ENCODE measurements at places on chromosomes 3 and 15.

GRCh38 chr3:138461246-138461645, 26.8 kb downstream of the ESYT3 start:
- no peak for DNase-seq

GRCh38 chr3:122961146-122961545, 66.4 kb downstream of the SEMA5B start:
- no peak for DNase-seq

- DNase-seq = no peak
These were observed 12.5 kb downstream of the LSAMP start for GRCh38 chr3:116432795-116433194.

- no peak for DNase-seq
These were observed 434.9 kb upstream of the THRB start for GRCh38 chr3:24929521-24929920.

DNA sequence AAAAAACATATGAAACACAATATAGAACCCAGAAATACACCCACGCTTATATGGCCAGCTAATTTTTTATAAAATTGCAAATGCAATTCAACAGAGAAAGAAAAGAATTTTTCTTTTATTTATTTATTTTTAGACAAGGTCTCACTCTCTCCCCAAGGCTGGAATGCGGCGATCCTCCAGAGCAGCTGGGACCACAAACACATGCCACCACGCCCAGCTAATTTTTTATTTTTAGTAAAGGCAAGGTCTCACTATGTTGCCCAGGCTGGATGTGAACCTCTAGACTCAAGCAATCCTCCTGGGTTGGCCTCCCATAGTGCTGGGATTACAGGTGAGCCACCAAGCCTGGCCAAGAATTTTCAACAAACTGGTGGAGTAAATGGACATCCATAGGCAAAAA, 117.9 kb downstream of the SCAPER start:
- no peak for DNase-seq

DNA sequence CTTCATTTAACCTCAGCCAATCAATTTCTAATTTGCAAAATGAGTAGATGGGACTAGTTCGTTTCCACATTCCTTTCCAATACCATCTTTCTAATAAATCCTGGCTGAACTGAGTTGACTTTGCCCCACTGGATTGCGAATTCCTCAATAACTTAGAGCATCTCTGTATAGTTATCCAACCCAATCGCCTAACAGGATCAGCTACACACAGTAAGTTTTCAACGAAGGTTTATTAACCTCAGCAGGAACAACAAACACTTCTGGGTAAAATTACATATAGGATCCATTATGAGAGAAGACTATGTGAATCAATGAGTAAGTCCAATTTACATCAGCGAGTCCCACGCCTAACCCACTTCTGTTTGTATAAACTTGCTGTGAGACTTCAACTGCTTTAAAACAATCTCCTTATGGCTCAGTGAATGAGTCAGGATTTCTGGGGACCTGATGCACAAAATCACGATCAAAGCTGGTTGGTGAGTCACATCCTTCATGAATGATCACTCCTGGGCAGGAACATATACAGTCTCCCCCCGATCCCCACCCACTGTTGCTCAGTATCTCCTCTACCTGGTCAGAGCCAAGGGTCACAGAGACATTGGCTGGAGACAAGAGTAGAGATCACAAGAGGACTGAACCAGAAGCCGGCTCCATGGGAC, 142.8 kb downstream of the EDEM1 start:
- no peak for DNase-seq

GRCh38 chr3:139620438-139620837, 57.3 kb downstream of the NMNAT3 start:
- DNase-seq = no peak

DNA sequence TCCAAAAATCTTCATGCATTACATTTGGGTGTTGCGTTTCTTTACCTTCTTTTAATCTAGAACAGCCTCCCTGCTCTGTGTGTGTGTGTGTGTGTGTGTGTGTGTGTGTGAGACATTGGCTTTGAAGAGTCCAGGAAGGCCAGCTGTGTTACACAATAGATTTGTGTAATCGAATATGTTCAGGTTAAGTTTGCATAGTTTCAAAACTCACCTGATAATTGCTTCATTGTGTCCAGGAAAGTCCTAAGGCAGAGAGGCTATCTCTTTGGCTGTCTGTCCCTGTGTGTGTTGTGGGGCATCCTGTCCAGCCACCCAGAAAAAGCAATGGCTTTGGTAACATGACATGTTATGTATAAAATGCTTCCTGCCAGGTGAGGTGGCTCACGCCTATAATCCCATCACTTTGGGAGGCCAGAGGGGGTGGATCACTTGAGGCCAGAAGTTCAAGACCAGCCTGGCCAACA, 37.5 kb downstream of the ZNF710 start:
- no peak for DNase-seq

DNA sequence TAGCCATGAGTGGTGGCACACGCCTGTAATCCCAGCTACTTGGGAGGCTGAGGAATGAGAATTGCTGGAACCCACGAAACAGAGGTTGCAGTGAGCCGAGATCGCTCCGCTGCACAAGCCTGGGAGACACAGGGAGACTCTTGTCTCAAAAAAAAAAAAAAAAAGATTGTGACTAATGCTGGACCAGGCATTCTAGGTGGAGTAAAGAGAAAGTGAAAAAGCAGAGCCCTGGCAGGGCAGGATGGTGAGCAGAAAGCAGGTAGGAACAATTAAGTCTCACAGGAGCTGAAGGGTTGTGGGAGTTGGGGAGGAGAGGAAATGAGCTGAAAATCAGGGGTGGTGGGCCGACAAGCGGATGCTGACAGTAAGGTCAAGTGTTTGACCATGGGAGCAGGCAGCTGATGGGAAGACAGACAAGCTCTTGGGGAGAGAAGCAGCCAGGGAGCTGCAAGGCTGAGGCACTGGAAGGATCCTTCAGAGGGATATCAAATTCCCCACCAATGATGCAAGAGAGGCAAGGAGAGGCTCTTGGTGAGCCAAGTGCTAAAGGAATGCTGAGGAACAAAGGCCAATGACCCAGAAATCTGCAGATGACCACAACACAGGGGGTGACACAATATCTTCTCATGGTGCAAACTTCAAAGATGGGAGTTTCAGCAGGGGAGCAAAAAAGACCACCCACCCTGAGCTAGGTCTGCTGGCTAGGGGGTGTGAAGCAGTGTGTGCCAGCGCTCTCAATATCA, 251.1 kb downstream of the ULK4 start:
- DNase-seq = no peak

GRCh38 chr3:55818485-55818884, 331.4 kb upstream of the WNT5A start:
- no peak for DNase-seq

DNA sequence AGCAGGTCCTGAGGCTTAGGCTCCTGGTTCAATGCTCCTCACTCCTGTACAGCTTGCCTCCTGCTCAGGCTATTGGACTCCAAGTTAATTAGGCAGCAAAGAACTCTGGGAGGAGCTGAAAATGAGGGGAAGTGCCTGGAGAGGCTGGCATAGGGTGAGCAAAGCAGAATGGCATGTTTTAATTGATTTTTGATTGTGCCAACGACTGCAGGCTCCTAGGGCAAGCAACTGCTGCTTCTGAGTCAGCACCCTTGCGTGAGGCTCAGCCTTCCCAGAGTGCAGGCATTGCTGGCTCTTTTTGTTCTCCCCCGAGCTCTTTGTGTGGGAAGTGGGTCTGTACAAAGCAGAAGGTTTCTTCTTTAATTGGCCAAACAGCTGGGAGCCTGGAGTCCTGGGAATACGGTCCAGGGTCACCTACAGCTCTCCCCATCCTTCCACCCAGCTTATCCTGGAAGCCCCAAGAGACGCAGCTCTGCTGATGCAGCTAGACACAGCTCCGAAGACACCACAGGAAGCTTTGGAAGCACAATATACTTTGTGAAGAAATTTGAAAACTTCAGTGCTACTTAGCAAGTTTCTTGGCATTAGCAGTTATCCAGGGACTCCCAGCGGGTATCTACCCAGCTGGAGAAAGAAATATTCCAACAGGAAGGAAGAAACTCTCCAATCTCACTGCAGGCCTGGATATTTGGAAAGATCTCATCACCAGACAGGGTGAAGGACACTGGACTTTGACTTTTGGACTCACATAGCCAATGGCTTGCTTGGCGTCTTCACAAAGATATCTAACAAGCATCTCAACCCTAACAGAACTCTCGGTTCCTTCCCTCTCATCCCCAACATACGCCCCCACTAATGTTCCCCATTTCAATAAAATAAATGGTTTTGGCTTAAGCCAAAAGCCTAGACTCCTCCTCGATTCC, 76.8 kb downstream of the BDH1 start:
- DNase-seq = no peak

DNA sequence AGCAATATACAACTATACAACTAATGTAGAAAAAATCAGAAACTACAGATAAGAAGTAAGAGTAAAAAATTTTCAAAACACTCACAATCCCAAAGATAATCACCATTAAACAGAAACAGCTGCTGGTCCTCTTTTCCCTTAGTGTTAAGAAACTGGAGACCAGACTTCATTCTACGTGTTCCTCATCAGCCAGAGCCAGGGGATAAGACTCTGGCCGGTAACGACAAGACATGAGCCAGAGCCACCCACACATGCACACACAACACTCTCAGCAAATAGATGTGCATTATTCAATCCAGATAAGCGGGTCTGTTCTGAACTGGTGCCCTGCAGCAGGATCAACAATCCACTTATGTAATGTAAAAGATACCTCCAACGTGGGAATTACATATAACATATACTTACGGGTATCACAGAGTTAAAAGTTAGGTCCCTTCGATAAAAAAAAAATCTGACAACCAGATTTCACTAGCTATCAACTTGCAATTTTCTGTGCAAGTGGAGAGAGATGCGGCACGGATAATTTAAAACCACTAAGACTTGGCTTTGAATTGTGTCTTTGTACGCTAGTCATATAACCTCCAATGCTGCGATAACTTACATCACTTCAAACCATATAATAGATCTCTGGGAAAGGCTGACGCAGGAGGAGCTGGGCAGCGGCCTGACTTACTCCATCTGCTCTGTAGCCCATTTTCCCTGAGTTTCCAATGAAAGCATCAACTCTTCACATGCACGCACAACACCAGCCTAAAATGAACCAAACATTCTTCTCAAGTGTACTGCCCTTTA, 17.8 kb downstream of the PRICKLE2 start:
- DNase-seq = no peak

DNA sequence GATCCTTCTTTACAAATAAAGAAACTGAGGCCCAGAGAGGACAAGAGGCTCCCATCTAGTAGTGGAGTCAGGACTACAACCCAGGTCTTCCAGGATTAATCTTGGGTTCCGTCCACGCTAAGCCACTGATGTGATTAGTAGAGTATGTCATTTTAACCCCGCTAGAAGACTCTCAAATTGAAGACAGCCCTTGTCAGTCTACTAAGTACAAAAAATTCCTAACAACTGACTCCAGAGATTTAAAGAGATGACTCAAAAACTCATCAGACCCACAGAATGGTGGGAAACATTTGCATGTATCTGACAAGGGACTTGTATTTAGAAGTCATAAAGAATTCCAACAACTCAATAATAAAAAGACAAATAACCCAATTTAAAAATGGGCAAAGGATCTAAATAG, 145.3 kb downstream of the CNTN3 start:
- DNase-seq = no peak

- no peak for DNase-seq
These were observed 142.8 kb downstream of the LIPC start for GRCh38 chr15:58574631-58575030.

DNA sequence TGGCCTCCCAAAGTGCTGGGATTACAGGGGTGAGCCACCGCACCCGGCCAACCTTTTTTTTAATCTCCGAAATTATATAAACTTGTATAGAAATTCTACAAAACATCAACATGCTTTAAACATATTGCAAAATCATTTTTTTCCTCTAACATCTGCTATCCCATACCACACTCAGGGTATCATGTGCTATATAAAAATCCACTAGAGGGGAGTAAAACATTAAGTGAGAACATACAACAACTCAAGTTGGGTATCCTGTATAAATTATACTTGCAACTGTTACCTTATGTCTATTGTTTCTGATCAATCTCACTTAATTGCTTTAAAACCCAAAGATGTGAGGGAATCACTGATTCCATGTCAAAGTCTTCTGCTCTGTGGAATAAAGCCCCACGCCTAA, 71.9 kb upstream of the FBN1 start:
- no peak for DNase-seq

DNA sequence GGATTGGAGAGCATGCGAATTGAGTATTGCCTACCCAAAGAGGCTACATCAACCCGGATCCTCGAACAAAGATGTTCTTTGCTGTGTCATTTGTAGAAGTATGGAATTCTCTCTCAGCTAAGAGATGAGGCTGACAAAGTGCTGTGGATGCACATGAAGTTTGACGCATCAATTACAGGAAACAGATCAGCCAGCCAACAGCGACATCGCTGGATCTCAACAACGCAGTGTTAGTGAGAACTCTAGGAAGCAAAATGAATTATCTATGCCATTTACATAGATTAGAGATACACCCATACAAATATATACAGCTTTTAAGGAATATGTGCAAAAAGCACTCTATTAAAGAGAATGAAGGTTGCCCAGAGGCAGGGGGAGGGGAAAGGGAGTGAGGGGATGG, 160.6 kb upstream of the RGMA start:
- DNase-seq = no peak

GRCh38 chr15:68910816-68911215, 19.5 kb upstream of the SPESP1 start:
- DNase-seq = no peak

- DNase-seq = no peak
These were observed 2.6 kb downstream of the TIMMDC1 start for GRCh38 chr3:119500901-119501300.
